ENCODE measurements at places on chromosomes 5 and 9. TPM values are rescaled to one million over a fixed set of nuclear protein-coding genes. Genes with fewer than 3 reads are reported as not detected.

The TRAPPC13 gene
- total RNA-seq, result 16.5 TPM

DNA sequence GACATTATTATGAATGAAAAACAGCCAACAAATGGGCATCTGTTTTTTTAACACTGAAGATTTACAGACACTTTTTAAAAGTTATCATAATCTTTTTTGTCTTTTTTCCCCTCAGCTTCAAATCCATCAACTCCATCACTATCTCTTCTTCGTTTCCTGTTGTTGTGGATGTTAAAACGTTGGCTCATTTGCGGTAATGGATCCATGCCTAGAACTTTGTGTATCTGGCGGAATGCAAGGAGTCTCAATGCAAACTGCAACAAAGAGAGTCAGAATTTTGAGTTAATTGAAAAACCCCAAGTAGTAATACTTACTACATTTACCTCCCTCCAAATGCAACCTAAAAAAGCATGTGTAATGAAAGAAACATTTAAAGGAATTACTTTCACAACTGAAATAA is 42.9 kb upstream of the MTMR12 start:
- no peak for DNase-seq

The SPATA31D4 gene
- total RNA-seq, result not detected

The NXNL2 gene
- total RNA-seq, result 8.7 TPM

DNA sequence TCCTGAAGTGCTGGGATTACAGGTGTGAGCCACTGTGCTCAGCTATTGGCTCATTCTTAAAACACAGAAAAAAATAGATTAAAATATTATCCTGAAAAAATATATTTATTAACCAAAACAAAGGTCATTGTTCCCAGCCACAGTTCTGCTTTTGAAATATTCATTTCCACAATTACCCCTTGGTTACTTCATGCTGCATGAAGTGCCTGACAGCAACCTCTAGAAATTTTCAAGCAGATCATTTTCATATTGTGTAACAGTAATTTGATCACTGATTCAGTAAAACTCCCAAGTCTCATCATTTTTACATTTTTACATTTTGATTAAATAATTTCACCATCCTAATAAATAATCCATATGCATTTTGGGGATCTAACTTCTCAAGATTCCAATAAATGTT is 18.8 kb upstream of the GNAQ start:
- no peak for DNase-seq

The EIF4EBP3 gene
- 4.8 TPM for total RNA-seq

Data from PC-9 (cell line).